Regular cardiac myocyte (primary cell): ENCODE measurements at places on chromosomes 5 and 9. TPM values are rescaled to one million over a fixed set of nuclear protein-coding genes. Genes with fewer than 3 reads are reported as not detected.

Gene POU5F2
- 0.38 and 0.85 TPM in 2 replicates for total RNA-seq

Gene SLC6A7
- under 0.01 TPM in 2 replicates for total RNA-seq

Gene CBY3
- total RNA-seq: not detected in 2 replicates

Gene LEAP2
- total RNA-seq: under 0.01 and 0.28 TPM in 2 replicates

Gene DOCK8
- 0.19 and 0.56 TPM in 2 replicates for total RNA-seq

Gene CTSV
- under 0.01 and 0.38 TPM in 2 replicates for total RNA-seq

Gene ZNF354B
- total RNA-seq: 4.4 and 8.2 TPM in 2 replicates

Gene CDK5RAP2
- 26.5 and 31.2 TPM in 2 replicates for total RNA-seq

Gene PCDHA6
- 0.38 and 3.1 TPM in 2 replicates for total RNA-seq

Gene DYNC2I2
- 27.9 and 81.9 TPM in 2 replicates for total RNA-seq

Gene RLN2
- total RNA-seq: not detected in 2 replicates

Gene PCDHGC5
- 1.7 and 2.0 TPM in 2 replicates for total RNA-seq

Gene GAS1
- 3.8 and 29.3 TPM in 2 replicates for total RNA-seq

Gene GAPT
- not detected in 2 replicates for total RNA-seq

Gene ASTN2
- total RNA-seq: 8.2 and 10.4 TPM in 2 replicates

Gene IL33
- total RNA-seq: 189 and 383 TPM in 2 replicates

Gene GHR
- 1.9 and 2.8 TPM in 2 replicates for total RNA-seq

Gene DMRT3
- total RNA-seq: not detected in 2 replicates

Gene IER5L
- 45.8 and 68.5 TPM in 2 replicates for total RNA-seq

Gene ANKRD34B
- total RNA-seq: not detected in 2 replicates

Gene SPINK1
- total RNA-seq: 0.56 TPM in 1 of 2 replicates, not detected in the other

Gene ZNF366
- total RNA-seq: under 0.01 TPM in 2 replicates

Gene LCN1
- total RNA-seq: under 0.01 TPM in 1 of 2 replicates, not detected in the other

Gene WNK2
- not detected in 2 replicates for total RNA-seq

Gene SLC34A3
- total RNA-seq: not detected in 2 replicates

Gene PCDHB8
- under 0.01 and 1.4 TPM in 2 replicates for total RNA-seq

Gene PCDHAC1
- under 0.01 and 0.56 TPM in 2 replicates for total RNA-seq

Gene QRFP
- not detected in 2 replicates for total RNA-seq

Gene PRDM9
- total RNA-seq: not detected in 2 replicates

Gene SLIT3
- total RNA-seq: 3.1 and 16.9 TPM in 2 replicates

Gene SGCD
- 0.77 and 0.85 TPM in 2 replicates for total RNA-seq

Gene ACOT12
- total RNA-seq: under 0.01 TPM in 2 replicates

Gene DRD1
- under 0.01 TPM in 1 of 2 replicates, not detected in the other for total RNA-seq

Gene CCNO
- under 0.01 and 0.56 TPM in 2 replicates for total RNA-seq

Gene SMIM33
- total RNA-seq: under 0.01 TPM in 1 of 2 replicates, not detected in the other
